ENCODE measurements at places on chromosomes 3 and 15. TPM values are rescaled to one million over a fixed set of nuclear protein-coding genes. Genes with fewer than 3 reads are reported as not detected.

- DNase-seq, result no peak
These were observed 5.2 kb downstream of the ANXA2 start for GRCh38 chr15:60392601-60392985.

GRCh38 chr3:195096484-195097330 is 174.3 kb downstream of the XXYLT1 start:
- no peak for DNase-seq

DNA sequence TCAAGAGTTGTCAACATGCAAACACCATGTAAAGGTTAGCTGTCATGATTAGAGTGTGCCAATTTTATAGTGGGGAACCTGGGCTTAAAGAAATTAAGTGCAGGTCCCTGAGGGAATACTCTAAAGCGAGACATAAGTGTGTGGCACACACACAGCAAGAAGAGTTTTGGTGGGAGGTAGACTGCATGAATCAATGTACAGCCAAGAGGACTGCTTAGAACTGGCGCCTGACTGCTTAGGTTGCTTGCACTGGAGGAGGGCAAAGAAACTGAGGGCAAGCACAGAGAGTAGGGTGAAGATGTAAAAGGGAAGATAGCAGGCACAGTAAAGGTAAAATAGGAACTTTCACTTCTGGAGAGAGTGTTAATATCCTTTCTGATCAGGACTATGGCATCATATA is 184.9 kb downstream of the SOX2 start:
- no peak for DNase-seq

- no peak for DNase-seq
These were observed 76.1 kb downstream of the ABHD5 start for GRCh38 chr3:43766672-43767465.

- DNase-seq, result no peak
These were observed 357.5 kb upstream of the CADM2 start for GRCh38 chr3:84601303-84601702.

DNA sequence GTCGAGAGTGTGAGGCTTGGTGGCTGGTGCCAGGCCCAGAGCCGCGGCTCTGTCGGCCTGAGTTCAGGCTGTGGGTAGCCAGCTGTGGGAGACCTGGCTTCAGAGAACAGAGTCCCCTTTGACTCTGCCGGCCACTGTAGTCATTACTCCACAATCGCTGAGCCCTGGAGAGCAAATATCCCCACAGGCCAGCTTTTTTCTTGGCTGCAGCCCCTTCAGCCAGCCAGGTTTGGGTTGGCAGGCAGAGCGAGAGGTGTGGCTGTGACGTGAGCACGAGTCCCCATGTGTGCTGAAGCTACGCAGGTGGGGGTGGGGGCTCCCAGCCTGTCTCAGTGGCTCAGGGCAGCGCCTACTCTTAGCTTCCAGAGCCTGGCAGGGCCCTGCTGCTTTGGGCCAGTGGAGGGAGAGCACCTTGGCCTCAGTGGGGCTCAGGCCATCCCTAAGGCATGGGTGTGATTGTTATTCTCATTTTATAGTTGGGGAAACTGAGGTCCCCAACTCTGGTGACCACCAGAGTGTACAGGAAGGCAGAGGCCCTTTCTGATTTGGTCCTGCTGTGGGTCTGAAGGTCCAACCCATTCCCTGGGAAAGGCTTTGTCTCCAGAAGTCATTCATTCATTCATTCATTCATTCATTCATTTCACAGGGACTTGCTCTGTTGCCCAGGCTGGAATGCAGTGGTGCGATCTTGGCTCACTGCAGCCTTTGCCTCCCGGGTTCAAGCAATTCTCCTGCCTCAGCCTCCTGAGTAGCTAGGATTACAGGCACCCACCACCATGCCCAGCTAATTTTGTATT is 45.7 kb upstream of the LCTL start:
- DNase-seq, result no peak

GRCh38 chr3:11005686-11006256 is 13.2 kb downstream of the SLC6A1 start:
- no peak for DNase-seq

- DNase-seq, result no peak
These were observed 70.7 kb downstream of the XXYLT1 start for GRCh38 chr3:195200010-195200822.

- DNase-seq, result no peak
These were observed 99.2 kb upstream of the MLF1 start for GRCh38 chr3:158471639-158472294.

Gene CCDC54
- total RNA-seq, result not detected

Gene CERS3
- total RNA-seq, result 0.36 TPM

Gene CCR4
- total RNA-seq, result 0.27 TPM

Gene CDC25A
- total RNA-seq, result 0.58 TPM

Gene C3orf85
- not detected for total RNA-seq

Gene DVL3
- total RNA-seq, result 57.8 TPM

Gene LPCAT4
- 69.0 TPM for total RNA-seq

Gene LNP1
- 3.4 TPM for total RNA-seq

Gene SUCNR1
- 2.5 TPM for total RNA-seq

Data from sciatic nerve (tissue), 2 donors.